EL (cell line): ENCODE measurements at places on chromosomes 1 and 21.

GRCh38 chr1:17075470-17076255 is 21.8 kb upstream of the SDHB start:
- DNase-seq, result peak; percentile 29

- DNase-seq, result no peak
These were observed 86.5 kb upstream of the RHOU start for GRCh38 chr1:228648647-228649383.

DNA sequence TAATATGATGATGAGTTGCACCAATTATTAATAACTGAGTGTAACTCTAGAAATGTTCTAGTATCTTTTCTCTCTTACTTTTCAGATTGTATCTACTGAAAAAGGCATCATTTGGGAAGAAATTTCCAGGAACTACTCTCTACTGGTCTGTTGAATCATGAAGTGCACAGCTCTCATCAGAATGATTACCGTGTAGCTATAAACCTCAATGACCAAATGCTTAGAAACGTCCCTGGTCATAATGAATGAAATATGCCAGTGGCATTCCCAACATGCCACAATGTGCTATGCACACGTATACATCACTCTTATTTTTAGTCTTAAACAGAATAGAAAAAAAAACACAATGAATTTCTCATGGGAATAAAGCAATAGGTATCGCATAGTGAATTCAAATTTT is 534.3 kb upstream of the OLFM3 start:
- DNase-seq, result peak; percentile 68

- DNase-seq, result no peak
These were observed 40.4 kb downstream of the TRIM11 start for GRCh38 chr1:228366062-228366865.

- DNase-seq, result peak; percentile 56
These were observed 780 bp downstream of the YTHDF2 start for GRCh38 chr1:28737307-28738132.

- no peak for DNase-seq
These were observed 3.8 kb downstream of the COQ8A start for GRCh38 chr1:226943927-226944326.

DNA sequence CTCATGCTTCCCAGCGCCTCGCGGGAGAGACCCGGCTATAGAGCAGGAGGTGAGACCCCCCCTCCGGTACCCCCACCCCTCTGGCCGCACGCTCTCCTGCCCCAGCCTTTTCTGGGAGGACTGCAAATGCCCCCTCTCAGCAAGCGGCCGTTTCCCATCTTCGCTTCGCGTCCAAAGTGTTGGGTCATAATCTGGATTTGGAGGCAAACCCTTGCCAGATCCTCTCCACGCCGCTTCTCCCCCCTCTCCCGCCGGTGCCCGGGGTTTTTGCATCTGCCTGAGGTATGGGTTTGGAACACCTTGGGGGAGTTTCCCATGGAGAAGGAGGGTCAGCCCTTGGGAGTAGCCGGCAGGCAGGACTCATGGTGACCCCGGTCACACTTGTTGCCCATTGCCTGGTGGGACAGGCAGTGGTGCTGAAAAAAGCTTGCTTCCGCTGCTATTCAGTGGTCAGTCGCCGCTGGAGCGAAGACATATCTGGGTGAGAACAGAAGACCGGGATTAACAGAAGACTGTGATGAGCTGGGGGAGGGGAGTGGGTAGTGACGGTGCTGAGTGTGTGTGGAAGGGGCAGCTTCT is 935 bp downstream of the KCNK2 start:
- peak; percentile 46 for DNase-seq

DNA sequence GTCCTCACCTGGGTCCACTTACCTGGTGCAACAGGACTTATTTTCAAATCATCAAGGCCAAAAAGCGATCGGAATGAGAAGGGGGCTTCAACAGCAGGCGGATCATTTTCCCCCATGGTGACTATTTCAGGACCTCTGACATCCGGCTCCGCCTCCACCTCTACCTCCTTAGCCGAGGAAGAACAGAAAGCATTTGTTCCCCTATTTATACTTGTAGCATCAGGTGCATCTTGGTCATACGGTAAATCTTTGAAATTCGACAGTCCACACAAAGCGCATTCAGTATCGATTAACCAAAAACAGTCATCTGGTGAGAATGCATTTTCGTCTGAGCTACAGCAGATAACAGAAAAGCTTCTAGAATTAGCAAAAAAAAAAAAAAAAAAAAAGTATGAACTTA is 550 bp downstream of the TMPRSS3 start:
- DNase-seq, result no peak

DNA sequence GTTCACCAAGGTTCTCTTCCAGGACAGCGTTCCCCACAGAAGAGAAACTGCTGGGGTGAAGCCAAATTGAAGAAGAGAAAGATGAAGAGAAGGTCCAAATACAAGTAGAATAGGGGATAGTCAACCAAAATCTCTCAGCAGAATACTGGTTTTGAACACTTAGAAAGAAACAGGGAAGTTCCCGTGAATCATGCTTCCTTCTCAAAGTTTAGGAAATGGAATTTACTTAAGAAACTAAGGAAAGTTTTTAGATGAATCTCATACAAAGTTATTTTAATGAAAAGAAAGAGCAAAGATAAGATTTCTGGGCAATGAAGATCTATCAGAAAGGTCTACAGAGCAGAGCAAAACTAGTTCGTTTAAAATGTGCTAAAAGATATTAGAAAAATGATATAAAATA is 43.3 kb downstream of the EXO1 start:
- DNase-seq, result no peak

DNA sequence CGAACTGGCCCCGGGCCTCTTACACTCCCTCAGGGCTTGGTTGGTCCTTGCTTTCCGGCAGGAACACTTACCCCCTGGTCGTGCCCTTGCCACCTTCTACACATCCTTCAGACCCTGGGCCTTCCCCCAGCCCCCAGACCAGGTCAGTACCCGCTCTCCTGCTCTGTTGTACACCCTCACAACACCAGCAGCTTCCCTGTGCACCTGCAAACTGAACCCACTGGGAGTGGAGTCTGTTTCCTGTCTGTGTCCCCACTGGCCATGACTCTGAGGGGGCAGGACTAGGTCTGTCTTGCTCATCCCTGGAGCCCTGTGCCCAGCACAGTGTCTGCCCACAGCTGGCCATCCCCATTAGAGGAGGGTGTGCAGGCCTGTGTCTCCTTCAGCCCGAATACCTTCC is 2.1 kb upstream of the TMEM200B start:
- DNase-seq, result no peak

GRCh38 chr1:49397086-49397485 is 620.4 kb upstream of the BEND5 start:
- no peak for DNase-seq

DNA sequence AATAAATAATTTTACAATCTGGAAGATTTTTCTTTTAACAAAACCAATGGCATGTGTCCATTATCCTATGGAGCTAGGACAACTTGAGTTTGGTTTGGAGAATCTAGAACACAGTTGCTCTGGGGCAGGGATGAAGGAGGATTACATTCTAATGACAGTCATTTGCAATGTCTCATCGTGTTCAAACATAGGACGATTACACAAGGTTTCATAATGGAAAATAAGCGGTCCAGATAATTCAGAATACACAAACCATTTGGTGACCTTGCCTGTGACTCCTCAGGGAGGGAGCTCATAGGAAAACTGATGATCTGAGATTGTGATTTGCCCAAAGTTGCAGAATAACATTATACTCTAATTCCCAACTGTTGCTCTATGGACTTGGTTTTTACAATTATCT is 27.6 kb upstream of the RGL1 start:
- DNase-seq, result no peak

DNA sequence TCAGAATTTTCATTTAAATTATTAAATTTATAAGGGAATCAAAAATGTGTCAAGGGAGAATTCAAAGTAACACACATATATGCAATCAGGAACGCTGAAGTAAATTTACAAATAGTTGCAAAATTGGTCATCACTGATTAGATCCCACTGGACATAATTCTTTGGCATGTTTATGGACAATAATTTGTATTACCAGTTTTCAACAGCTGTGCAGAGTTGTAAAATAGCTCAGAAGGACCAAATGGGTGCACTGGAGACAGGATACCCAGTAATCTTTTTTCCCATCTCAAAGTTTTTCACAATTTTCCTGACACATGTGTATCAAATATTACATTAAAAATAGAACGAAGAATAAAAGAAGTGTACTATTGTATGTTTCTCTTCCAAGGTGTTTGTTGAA is 4.1 kb upstream of the ANGPTL1 start:
- no peak for DNase-seq

GRCh38 chr21:32413697-32414578 is 1.4 kb downstream of the EVA1C start:
- peak; percentile 15 for DNase-seq

GRCh38 chr21:34219334-34220060 is 144.3 kb upstream of the KCNE2 start:
- no peak for DNase-seq

DNA sequence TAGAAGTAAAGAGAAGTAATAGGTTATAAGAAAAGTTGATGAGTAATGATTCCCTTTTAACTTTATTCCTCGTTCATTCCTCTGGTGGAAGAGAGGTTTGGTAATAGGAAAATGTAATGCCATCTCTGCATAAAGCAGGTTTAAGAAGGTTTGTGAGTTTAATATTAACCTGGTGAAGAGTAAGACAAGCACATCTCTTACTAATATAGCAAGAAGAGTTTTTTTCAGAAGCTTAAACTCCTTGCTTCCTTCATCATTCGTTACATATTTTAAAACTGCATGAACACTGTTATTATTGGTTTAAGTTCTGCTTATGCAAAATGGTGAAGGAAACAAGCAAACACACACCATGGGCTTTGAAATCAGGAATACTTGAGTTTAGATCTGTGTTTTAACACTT is 9.2 kb upstream of the PLA2G4A start:
- DNase-seq, result no peak

DNA sequence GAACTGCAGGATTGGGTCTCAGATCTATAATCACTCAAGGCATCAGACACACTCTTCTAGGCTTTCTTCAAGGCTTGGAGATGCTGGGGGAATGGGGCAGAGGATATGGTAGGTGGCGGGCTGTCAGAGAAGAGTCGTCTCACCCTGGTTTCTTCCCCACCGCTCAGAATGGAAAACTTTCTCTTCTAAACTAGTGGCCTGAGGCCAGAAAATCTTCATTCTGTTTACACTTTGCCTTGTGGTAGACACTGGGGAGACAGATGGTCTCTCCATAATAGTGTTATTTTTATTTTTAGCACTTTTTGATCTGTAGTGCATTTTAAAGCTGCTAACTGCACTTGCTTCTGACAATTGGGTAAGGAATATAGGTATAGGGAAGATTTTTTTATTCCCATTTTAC is 2.6 kb downstream of the PRELP start:
- no peak for DNase-seq

DNA sequence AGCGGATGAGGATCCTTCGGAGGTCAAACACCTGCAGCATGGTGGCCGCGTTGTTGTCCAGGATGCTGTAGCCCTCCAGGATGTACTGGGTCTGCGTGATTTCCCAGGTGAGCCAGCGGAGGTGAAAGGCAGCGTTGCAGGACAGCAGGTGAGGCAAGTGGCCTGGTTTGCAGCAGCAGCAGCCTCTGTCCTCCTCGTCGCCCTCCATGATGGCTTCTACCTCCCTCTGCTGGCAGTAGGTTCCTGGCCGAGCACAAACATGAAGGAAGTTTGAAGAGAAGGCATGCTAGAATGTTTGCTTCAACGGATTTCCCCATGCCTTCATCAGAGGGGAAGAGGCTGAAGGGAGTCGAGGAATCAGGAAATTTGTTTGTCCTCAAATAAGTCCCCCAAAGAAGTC is 74.7 kb downstream of the NTPCR start:
- DNase-seq, result peak; percentile 30

DNA sequence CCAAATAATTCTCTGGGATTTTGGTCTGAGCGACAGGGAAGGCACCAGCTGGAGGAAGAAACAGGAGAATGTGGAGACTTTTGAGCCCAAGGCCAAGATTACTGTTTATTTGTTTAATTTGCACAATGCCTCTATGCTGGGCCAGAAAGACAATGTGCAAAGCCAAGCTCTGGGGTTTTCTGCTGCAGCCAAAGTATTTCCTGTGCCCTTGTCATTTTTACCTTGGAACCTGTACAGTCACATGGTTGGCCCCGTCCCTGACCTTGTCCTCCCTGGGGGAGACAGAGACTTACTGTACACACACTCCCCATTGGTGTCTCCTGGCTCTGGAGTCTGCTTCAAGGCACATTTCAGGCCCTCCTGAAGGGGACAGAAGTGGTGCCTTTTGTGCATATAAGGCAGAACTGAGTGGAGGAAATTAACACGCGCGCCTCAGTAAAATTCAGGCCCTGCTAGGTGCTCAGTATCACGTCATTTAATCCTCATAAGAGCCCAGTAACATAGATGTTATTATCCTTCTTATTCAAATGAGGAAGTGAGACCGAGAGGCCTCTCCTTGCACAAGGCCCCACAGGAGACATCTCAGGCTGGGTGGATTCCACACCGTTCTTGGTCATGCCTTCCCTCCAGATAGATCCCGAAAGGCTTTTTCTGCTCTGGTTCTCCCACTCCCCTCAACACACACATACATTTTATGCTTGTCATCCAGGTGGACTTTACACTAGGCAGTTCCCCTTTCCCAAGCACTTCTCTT is 21.1 kb downstream of the C1orf115 start:
- DNase-seq, result no peak

DNA sequence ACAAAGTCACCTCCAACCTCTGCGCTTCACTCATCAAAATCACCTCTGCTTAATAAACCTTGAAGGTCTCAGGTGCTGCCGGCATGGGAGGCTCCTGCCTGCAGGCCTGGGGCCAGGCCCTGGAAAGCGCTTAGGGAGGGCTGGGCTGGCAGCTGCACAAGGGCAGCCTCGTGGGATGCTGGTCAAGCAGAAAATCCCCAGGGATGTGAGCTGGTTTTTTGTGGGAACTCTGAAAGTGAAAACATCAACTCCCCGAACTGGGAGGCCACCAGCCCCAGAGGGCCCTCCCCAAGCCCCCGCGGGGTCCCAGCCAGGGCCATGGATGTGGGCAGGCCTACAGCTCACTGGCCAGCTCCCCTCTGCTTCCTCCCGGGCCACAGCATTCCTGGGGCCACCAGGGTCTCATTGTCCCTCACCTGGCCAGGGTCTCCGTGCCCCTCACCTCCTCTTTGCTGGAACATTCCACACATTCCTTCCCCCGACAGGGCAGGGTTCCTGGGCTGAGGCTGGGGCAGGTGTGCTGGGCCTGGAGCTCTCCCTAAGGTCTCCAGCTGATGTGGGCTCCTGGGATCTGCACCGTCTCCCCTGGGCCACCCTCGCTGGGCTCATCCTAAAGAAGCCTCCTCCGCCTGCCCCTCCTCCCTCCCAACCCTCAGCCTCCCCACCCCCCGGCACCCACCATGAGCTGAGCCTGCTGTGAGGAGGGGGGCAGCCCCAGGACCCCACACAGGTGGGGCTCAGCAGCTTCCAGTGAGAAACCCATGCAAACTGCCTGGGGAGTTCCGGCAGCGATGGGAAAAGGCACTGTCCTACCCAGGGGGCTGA is 36.0 kb upstream of the POFUT2 start:
- no peak for DNase-seq

- peak; percentile 41 for DNase-seq
These were observed 45.9 kb downstream of the KIRREL1 start for GRCh38 chr1:158039380-158039779.

DNA sequence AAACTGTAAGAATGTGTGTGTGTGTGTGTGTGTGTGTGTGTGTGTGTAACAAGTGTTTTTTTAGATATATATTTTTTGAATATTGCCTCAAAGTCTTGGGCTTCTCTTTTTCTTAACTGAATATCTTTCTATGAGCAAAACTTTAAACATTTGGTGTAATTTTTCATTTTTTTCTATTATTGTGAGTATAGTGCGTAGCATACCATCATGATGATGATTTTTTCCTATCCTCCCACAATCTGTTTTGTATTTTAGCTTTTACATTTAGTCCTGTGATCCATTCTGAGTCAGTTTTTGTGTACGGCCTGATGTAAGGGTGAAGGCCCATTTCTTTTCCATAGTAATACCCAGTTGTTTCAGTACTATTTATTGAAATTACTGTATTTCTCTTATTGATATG is 680.6 kb downstream of the TTLL7 start:
- no peak for DNase-seq
